Renal cortex interstitium (tissue), 15 donors: ENCODE measurements at places on chromosomes 3 and 15. TPM values are rescaled to one million over a fixed set of nuclear protein-coding genes. Genes with fewer than 3 reads are reported as not detected.

The TMEM207 gene
- polyA plus RNA-seq: 17.7 TPM

The LMOD3 gene
- polyA plus RNA-seq: 0.08 TPM

The CHRM5 gene
- 0.20 TPM for polyA plus RNA-seq

The TRIM59 gene
- 21.6 TPM for polyA plus RNA-seq

- DNase-seq: no peak
Measured at GRCh38 chr3:42503957-42504333, 1.5 kb downstream of the VIPR1 start.

DNA sequence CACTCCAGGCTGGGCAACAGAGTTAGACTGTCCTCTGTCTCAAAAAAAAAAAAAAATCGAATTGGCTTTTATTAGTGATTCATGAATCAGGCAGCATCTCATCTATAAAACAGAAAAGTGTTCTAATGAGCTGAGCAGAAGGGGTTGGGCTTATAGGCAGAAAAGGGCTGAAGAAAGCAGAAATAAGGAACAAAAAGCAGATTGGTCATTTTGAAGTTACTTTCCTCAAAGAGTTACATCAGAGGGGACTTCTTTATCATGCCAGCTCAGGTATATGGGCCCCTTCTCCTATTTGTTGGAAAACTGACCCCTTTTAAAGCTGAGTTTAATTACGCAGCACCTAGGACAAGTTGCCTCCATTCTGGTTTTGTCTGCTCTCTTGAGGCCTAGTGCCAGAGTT, 722 bp upstream of the POGLUT1 start:
- DNase-seq: peak; percentile 1

GRCh38 chr3:99885851-99886250, 68.2 kb downstream of the CMSS1 start:
- DNase-seq: no peak

- no peak for DNase-seq
Measured at GRCh38 chr3:14404631-14405359, 2.4 kb downstream of the SLC6A6 start.

- DNase-seq: no peak
Measured at GRCh38 chr3:46029953-46030543, 2.8 kb upstream of the XCR1 start.

- DNase-seq: no peak
Measured at GRCh38 chr15:90264671-90265070, 801 bp upstream of the NGRN start.

DNA sequence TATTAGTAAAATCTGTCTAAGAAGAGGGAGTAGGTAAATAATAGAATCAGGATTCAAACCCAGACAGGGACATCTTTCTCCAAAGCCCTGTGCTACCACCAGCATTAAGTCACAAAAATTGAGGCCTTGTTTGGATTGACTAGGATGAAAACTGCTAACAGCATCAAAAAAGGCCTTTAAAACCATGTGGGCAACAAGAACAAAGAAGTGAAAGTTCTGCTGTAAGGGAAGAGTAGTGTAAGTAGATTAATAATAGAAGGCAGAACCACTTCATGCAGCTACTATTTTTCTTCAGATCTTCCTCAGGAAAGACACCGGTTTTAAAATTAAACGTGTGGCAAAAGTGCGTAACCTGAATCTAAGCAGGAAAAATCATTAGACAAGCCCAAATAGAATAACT, 15.3 kb upstream of the KBTBD12 start:
- DNase-seq: no peak

DNA sequence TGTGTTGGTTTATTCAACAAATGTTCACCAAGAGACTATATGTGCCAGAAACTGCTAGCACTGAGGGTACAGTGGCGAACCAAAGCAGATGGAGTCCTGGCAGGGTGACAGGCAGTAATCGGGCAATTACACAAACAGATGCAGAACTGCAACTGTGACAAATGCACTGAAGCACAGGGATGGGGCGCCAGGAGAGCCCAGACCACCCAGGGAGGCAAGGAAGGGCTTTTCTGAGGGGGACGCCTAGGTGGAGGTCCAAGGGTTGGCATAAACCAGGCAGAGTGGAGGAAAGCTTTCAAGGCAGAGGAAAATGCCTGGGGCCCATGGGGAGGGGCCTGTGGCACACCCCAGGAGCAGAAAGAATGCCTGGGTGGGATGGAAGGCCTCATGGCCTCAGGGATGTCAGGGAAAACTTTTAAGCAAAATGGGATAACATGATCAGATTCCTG, 5.5 kb downstream of the DIS3L start:
- DNase-seq: no peak

GRCh38 chr3:10395196-10395595, 74.3 kb upstream of the SEC13 start:
- no peak for DNase-seq
